ENCODE measurements at places on chromosomes 7 and 10. TPM values are rescaled to one million over a fixed set of nuclear protein-coding genes. Genes with fewer than 3 reads are reported as not detected.

GRCh38 chr10:96319754-96320474, 15.7 kb downstream of the DNTT start:
- no peaks in the 10 kb centered on the region for H3K4me1 ChIP-seq
- H3K27me3 ChIP-seq: no peaks in the 10 kb centered on the region
- H3K4me3 ChIP-seq: no peak overlapping the region
- no peak for DNase-seq

DNA sequence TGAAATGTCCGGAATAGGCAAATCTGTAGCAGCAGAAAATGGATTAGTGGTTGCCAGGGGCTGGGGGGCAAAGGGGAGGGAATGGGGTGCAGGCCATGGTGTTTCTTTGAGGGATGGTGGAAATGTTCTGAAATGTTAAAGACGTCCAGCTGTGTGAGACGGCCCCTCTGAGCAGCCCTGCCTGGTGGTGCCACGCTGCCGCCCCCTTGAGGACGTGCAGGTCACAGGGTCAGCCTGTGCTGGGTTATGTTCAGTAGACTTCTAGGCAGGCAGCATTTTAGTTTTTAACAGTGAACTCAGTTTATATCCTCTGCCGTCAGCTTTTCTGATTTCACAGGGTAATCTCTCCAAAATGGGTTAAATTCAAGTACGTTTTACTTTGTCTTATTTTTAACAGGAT, 9.4 kb downstream of the NUB1 start:
- no peaks in the 10 kb centered on the region for H3K27me3 ChIP-seq
- H3K4me1 ChIP-seq: peaks cover 11% of the 10 kb centered on the region
- DNase-seq: no peak
- no peak overlapping the region for H3K27ac ChIP-seq

- H3K27me3 ChIP-seq: no peaks in the 10 kb centered on the region
- peak overlapping the region; percentile 96 for H3K27ac ChIP-seq
- H3K36me3 ChIP-seq: no peaks in the 10 kb centered on the region
- no peaks in the 10 kb centered on the region for H3K4me1 ChIP-seq
- no peak for DNase-seq
Measured at GRCh38 chr10:35194906-35195305, 68.3 kb downstream of the CREM start.

DNA sequence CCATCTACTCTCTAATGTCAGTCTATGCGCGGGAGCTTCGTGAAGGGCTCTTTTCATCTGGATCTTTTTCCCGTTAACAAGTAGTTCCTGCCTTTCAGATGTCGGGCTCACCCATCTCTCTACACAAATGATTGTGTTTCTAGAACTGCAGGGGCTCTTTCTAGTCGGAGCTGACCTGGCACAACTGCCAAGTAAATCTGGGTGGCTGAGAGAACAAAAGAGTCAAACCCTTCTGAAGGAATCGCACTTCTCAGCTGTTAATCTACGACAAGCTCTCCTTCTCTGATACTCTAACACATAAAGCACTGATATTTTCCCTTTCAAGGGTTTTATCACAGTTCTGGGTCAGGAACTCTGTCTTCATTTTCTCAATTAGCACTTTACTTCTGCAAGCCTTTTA, 144.7 kb downstream of the NRP1 start:
- peaks cover 27% of the 10 kb centered on the region for H3K36me3 ChIP-seq
- no peak for DNase-seq
- no peak overlapping the region for H3K27ac ChIP-seq
- H3K4me3 ChIP-seq: no peak overlapping the region
- peaks cover 13% of the 10 kb centered on the region for H3K4me1 ChIP-seq
- H3K27me3 ChIP-seq: no peaks in the 10 kb centered on the region

GRCh38 chr10:15724683-15725082, 5.0 kb upstream of the ITGA8 start:
- peaks cover 3% of the 10 kb centered on the region for H3K4me1 ChIP-seq
- H3K27ac ChIP-seq: no peak overlapping the region
- H3K27me3 ChIP-seq: no peaks in the 10 kb centered on the region
- H3K4me3 ChIP-seq: no peak overlapping the region
- DNase-seq: no peak
- no peaks in the 10 kb centered on the region for H3K36me3 ChIP-seq

DNA sequence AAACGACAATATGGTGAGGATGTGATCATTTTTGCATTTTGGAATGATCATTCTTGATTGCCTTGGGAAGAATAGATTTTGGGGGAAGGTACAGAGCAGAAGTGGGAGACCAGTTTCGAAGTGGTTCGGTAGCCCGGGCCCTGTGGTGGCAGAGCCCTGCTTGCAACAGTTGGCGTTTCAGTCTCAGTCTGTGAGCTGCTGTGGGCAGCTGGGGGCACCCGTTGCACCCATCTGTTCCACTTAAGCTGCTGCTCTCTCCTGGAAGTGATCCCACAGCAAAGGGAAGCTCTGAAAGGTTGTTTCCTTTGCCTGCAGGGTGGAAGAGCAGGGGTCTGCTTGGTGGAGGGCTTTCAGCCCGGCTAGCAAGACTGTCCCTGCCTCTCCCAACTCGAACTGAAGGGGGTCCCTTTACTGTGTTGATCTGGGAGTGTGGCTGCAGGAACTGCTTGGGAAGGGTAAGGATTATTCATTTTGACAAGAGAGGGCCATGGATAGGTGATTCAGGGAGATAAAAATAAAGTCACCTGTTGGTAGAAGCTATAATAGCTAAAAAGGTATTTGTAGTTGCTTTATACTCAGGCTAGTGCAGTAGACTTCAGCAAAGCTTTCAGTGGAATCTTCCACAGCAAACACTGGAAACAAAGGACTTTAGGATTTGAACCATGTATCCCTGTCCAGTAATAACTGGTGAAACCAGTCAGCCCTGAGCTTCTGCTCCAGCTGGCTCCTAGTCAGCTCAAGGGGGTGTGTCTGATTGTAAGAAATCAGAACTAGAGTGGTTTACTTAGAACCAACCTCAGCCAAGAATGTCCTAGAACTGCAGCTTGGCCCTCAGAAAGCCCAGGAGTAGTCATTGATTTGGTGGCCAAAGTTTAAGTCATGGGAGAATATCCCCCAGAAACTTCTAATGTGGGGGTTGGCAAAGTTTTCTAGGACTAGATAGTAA, 53.1 kb upstream of the PDCD4 start:
- peaks cover 29% of the 10 kb centered on the region for H3K4me1 ChIP-seq
- no peaks in the 10 kb centered on the region for H3K27me3 ChIP-seq
- DNase-seq: no peak
- no peak overlapping the region for H3K27ac ChIP-seq

- no peak overlapping the region for H3K4me3 ChIP-seq
- no peak for DNase-seq
- no peaks in the 10 kb centered on the region for H3K4me1 ChIP-seq
- no peaks in the 10 kb centered on the region for H3K36me3 ChIP-seq
- no peaks in the 10 kb centered on the region for H3K27me3 ChIP-seq
- H3K27ac ChIP-seq: no peak overlapping the region
Measured at GRCh38 chr10:11048707-11049278, 31.1 kb downstream of the CELF2 start.

DNA sequence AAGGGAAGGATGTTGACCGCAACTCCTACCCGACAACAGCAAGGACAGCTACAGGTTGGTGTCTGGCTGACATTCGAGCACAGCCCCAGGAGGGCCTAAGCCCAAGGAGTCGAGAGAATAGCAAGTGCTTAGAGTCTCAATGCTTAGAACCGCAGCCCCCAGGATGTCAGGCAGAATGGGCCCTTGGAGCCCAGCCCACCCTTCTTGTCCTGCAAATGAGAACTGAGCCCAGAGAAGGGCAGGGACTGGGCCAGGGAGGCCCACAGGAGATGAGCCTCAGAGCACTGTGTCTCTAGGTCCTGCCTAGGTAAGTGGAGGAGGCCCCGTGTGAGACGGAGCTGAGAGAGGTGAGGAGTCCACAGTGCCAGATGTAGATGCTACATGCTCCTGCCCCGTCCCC, 173.3 kb upstream of the ZMIZ1 start:
- H3K27ac ChIP-seq: no peak overlapping the region
- no peak for DNase-seq
- no peaks in the 10 kb centered on the region for H3K4me1 ChIP-seq
- H3K27me3 ChIP-seq: no peaks in the 10 kb centered on the region

MSANTD7 gene
- 9.5 TPM for total RNA-seq

ZNF107 gene
- total RNA-seq: 8.0 TPM

Data from kidney (tissue), 22 donors.